ENCODE measurements at places on chromosomes 12 and 14.

- no peak for DNase-seq
Measured at GRCh38 chr14:66884149-66884548, 305.1 kb upstream of the GARIN2 start.

DNA sequence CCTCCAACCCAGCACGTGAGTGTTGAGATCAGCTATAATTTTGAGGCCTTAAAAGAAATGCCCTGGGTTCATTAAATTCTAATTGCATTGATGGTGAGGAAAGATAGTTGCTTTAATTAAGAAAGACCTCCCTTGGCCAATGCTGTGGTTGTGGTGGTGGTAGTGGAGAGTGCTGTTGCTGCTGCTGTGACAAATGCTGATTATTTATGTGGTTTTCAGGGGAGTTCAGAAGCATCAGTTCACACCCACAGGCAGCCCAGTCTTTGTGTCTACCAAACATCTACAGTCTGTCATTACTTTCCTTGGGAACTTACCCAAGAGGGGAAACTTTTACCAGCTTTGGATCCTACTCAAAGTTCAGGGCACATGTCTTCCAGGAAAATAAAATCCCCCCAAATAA lies 178.4 kb upstream of the PARP11 start:
- DNase-seq = no peak

DNA sequence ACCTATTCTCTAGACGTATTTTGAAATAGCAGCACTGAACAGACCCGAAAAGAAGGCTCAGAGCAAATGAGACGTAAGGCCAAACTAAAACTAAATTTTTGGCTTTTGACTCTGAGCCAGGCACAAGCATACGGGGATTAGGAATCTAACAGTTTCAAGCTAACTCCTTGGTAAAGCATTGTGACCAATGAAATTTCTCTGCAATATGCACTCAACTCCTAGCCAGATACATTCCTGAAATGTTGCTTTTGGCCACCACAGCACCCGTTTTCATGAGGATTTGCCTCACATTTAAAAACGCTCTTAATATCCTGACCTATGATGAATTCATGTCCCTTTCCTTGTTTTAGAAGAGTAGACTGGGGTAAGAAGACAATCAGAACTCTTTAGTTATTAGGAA lies 53.1 kb upstream of the NPFF start:
- no peak for DNase-seq

GRCh38 chr14:78595797-78596196 lies 425.6 kb downstream of the NRXN3 start:
- DNase-seq = no peak

- DNase-seq = no peak
Measured at GRCh38 chr14:61668282-61668681, 27.0 kb upstream of the HIF1A start.

- DNase-seq = no peak
Measured at GRCh38 chr12:52692254-52692653, 11.1 kb downstream of the KRT77 start.

GRCh38 chr14:48526307-48526706 lies 850.9 kb upstream of the MDGA2 start:
- no peak for DNase-seq

- no peak for DNase-seq
Measured at GRCh38 chr14:66056926-66057552, 429.1 kb upstream of the CCDC196 start.

DNA sequence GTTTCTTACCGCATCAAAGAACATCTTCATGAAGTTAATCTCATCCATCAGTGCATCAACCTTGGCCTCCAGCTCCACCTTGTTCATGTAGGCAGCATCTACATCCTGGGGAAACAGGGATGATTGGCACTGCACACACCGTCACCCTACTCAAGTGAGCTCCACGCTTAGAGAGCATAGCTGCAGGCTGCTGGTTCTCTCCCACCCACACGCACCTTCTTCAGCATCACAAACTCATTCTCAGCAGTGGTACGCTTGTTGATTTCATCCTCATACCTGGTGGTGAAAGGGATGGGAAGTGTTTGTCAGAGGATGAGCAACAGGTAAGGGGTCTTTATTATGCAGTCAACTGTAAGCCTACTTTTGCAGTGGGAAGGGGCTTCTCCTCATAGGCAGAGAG lies 2.3 kb downstream of the KRT5 start:
- no peak for DNase-seq

DNA sequence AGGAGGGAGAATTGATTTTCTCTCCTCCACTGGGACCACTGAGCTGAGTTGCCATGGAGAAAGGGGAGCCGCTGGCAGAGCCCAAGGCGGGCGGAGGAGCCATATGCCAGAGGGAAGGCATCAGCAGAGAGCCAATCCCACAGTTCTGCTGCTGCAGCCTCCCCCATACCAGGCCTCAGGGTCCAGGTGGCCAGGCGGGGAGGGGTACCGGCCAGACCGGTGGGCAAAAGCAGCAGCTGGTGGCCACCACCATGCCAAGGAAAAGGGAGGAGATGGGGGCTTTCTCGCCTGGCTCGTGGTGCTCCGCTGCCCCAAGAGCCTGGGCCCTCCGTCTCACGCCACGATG lies 72.8 kb downstream of the PITPNM2 start:
- DNase-seq = no peak

DNA sequence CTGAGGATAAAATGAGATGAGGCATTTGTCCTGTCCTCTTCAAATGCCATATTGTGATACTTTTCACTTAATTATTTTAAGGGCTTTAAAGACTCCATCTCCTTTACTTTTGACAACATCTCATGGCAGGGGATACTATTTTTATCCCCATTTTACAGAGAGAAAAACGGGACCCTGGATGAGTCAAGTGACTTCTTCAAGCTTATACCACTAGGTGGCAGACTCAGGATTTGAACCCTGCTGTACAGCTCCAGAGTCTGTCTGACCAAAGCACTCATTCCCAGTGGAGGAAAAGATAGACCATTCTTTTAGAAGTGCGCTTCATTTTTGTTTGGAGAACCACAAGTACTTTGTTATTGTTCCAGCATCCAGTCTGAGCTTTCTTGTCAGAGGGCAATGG lies 1.7 kb upstream of the SMOC1 start:
- no peak for DNase-seq

- no peak for DNase-seq
Measured at GRCh38 chr12:27243006-27243405, 1.1 kb upstream of the STK38L start.

- no peak for DNase-seq
Measured at GRCh38 chr14:79972230-79972629, 239.1 kb downstream of the DIO2 start.

DNA sequence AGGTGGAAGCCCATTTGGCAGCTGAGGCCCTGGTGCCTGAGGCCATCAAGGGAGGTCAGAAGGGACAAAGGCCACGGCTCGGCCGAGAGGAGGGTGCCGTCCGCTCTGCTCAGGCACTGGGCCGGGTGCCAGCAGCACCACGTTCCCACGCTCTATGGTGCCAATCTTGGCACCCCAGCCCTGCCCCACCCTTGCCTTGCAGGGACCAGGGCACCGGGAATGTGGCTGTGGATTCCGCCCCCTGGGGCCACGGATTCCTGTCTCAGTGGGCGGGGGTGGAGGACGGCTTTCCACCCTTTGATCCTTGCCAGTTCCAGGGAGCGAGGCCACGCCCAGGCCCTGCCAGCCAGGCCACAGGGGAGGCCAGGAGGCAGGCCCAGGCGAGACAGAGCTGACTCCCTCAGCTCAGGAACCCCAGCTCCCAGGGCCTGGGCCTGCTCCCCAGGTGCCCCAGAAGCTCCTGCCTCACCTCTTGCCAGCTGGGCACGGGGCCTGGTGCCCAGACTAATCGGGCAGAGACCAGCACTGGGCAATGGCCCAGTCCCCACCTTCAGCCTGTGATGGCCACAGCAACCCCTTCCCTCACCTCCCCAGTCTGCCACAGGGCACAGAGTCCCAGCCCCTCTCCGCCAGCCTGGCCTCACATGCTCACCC lies 26.4 kb upstream of the GPR132 start:
- no peak for DNase-seq

DNA sequence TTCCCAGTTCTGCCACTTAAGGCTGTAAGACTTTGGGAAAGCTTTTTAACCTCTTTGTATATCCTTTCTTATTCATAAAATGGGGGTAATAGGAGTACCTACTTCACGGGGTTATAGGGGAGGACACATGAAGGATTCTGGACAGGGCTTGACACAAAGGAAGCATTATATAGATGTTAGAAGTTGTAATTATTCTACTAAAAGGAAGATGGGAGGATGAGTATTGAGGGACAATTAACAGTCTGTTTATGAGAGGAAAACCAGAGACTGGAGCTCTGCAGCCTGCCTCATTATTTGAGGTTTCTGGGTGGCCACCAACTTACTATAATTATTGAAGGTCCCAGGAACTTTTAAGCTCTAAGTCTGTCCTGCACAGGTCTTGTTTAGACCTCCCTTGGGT lies 34.0 kb downstream of the PELI2 start:
- DNase-seq = no peak

GRCh38 chr12:124616394-124617221 lies 49.2 kb upstream of the NCOR2 start:
- DNase-seq = no peak

DNA sequence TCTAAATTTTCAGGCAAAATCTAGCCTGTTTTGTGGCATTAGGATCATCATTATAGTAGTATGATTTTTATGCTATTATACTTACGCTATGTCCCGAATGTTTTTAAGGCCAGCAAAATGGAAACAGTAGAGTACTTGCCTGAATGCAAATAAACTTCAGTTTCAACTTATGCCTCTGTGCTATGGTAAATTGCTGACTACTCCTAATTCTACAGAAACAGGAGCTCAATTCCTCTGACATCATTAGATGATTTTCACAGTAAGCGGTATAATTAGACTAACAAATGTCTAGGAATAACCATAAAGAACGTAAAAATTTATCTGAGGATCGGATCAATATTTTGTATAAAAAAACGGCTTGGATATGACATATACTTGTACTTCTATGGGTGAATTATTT lies 270.0 kb downstream of the EGLN3 start:
- DNase-seq = no peak

- no peak for DNase-seq
Measured at GRCh38 chr12:112564160-112564784, 145.5 kb downstream of the PTPN11 start.

- DNase-seq = no peak
Measured at GRCh38 chr14:89093083-89093730, 268.8 kb downstream of the TTC8 start.

DNA sequence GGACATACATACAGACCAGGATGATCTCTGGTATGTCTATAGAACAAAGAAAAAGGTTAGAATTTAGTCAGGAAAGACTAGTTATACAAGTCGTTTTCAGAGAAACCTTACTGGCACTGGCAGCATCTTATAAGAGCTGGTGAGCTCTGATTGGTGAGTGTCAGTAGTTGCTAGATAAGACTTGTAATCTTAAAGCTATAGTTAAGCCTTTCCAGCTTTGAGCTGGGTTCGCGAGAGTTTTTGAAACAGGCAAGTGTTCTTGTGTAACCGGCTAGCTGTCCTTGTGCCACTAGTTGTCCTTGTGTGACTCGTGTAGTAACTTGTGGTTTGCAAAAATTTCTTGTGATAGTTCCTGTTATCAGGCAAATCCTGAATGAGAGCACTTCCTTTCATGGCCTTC lies 740.9 kb downstream of the GALC start:
- DNase-seq = no peak

DNA sequence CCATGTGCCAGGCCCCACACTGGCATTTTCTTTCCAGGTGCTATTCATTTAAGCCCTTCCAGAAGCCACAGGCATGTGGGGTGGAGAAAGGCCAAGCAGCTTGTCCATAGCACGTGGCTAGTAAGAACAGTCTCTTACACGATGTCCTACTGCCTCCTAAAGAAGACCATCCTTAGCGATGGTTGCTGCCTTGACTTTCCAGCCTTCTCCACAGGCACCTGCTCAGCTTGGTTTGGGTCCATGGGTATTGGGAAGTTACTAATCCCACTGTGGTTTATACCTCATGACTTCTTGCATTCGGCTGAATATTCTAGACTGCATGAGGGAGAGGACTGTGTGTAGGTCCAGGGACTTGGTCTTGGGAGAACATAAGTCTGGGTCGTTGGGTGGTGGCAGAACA lies 49.2 kb downstream of the NINJ2 start:
- no peak for DNase-seq

GRCh38 chr12:131688845-131689154 lies 22.1 kb upstream of the SFSWAP start:
- no peak for DNase-seq

GRCh38 chr12:2034633-2035430 lies 18.0 kb upstream of the CACNA1C start:
- peak; percentile 66 for DNase-seq

GRCh38 chr12:92529944-92530343 lies 172.8 kb upstream of the PLEKHG7 start:
- no peak for DNase-seq

GRCh38 chr14:68690089-68690958 lies 102.5 kb downstream of the ZFP36L1 start:
- no peak for DNase-seq

DNA sequence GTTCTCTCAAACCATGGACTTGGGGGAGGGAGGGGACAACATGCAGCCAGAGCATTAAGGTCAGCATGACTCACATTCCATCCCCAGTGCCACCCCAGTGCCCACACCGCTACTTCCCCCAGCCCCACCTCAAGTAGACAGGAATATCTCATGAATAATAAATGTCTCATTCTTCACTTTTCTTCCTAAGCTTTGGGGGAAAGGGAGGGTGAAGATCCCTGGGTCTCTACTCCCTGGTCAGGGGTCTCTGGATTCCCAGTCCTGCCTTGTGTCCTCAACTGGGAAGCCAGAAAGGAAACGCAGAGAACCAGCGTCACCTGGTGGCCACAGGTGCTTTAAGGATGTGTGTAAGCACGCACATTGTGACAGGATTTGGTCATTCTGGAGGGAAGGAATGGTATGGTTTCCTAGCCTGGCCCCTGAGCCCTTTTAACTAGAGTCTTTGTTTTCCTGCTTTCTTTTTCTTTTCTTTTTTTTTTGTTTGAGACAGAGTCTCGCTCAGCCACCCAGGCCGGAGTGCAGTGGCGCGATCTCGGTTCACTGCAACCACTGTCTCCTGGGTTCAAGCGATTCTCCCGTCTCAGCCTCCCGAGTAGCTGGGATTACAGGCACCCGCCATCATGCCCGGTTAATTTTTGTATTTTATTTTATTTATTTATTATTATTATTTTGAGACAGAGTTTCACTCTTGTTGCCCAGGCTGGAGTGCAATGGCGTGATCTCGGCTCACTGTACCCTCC lies 3.4 kb downstream of the GPR84 start:
- peak; percentile 40 for DNase-seq

DNA sequence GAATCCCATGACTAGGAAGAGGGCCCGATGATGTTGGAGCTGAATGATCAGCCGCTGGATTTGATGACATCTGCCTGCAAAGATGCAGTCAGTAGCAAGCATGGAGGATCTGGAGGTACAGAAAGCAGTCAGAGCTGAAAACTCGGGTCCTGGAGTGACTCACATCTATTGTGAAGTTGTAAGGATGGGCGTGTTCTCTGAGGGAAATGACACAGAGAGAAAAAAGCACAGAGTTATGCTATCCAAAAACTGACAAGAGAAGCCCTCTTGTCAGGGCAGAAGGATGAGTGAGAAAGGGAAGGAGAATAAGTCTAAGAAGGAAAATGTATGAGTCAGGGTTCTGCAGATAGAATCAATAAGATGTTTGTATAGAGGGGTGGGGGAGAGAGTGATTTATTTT lies 380.4 kb upstream of the CCDC196 start:
- no peak for DNase-seq

Measured in stimulated activated CD8-positive, alpha-beta memory T cell treated with anti-CD3 and anti-CD28 coated beads, Interleukin-15, amount 100 ng/mL, for 1 hour (primary cell).